ENCODE measurements at places on chromosomes 7 and 10. TPM values are rescaled to one million over a fixed set of nuclear protein-coding genes. Genes with fewer than 3 reads are reported as not detected.

DNA sequence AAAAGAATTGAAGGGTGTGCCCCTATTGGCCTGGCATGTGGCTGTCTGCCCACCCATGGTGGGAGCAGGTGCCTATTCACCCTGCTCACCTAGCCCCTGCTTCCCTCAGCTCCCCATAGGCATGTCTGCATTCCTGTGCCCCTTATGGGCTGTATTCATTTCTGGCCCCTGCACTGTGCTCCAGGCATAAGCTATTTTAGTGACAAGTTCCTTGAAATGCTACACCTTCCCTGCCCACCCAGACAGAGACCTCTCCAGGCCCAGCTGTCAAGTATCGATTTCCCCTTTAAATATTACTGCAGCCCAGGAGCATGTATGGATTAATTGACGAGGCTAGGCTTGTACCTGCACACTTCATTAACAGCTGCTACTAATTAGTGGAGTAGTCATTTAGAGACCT lies 235.4 kb downstream of the RPS24 start:
- DNase-seq = no peak

GRCh38 chr10:96390460-96390864 lies 31.7 kb upstream of the OPALIN start:
- no peak for DNase-seq

- no peak for DNase-seq
Measured at GRCh38 chr10:117996709-117997108, 50.0 kb downstream of the RAB11FIP2 start.

DNA sequence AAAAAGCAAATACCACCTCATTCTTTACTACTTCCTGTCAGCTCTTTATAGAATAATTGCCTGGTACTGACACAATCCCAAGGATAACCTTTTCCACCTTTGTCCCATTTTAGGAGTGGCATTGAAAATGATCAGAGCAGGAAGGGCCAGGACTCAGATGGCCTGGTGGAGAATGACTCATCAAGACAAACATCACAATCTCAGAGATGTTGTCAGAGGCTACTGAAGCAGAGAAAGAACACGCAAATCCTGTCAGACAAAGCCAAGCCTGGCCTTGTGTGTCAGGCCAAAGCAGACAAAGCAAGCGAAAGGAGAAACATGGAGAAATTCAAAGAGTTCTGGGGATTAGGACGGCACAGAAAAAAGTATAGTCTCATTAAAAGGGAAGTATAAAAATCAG lies 40.9 kb downstream of the NSUN6 start:
- peak; percentile 89 for DNase-seq

DNA sequence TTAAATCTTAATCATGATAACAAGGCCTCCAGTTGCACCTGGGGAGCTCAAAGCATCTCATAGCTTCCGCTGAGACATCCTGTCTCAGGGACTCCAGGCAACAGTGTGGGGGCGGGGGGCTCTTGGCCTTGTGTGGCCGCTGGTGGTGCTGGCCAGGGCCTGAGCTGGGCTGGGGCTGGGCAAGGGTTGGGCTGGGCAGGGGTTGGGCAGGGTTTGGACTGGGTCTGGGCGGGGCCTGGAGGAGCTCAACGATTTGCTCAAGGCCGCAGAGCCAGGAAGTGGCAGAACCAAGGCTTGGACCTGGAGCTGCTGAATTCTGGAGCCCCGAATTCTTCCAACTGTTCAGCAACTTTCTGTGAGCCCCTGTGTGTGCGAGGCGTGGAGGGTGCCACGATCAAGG lies 37.9 kb upstream of the PSMG3 start:
- no peak for DNase-seq

DNA sequence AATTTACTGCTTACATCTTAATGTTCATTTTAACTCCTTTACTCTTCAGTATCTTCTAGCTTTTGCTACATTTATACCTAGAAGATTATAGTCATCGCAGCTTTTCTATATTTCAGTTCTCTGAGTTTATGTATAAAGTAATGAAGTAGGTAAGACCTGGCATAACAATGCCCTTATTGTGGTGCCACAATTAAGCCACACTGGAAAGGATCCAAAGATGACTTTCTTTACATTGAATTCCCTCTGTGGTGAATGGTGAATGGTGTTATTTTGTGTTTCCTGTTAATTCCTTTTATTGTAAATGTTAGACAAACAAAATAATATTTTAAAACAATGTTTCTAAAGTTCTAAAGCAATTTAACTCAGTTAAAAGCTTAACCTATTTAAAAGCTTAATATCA lies 36.2 kb downstream of the SEMA3D start:
- DNase-seq = no peak

DNA sequence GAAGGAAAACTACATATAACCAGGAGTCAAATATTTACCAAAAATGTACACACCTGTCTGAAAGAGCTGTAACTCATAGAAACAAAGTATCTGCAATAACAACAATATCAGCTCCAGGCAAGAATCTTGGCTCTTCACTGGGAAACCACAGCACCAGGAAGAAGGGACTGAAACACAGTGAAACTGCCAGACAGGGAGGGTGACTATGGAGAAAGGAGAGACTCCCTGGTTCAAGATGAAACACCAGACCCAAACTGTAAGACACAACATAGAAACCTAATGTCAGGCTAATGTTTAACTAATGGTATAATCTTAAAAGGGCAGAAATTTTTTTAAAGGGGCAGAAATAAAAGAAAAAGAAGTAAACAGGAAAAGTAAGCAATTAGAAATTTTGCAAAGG lies 11.5 kb upstream of the TAS2R39 start:
- DNase-seq = no peak

- no peak for DNase-seq
Measured at GRCh38 chr7:156022483-156023459, 210.5 kb upstream of the SHH start.

DNA sequence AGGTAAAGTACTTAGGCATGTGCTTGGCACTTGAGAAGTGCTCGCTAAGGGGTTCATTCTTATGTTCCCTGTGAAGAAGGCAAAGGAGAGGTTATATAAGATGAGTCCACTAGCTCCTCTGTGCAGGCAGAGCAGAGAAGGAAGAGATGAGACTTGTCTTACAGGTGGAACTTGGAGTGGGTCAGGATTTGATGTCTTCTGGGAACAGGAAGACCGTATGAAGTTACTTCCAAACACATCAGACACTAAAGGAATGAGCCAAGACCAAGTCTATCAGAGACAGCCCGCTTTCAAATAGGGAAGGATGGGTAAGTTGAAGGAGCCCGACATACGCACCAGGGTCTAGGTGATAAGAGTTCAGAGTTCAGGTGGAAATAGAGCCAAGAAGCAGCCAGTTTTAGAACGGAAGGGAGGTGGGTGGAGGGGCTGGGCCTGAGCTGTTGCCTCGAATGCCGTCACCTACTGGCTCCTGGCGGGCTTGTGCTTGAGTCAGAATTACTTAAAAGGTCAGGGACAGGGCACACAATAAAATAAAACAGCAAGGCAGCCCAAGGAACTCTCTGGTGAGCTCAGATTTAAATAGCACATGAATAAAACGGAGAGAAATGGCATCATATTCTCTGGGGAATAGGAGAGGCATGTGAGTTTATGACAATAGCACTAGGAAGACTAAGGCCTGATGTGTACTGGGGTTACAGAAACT lies 56.1 kb upstream of the GRB10 start:
- peak; percentile 55 for DNase-seq

- no peak for DNase-seq
Measured at GRCh38 chr10:35304649-35305048, 31.7 kb upstream of the CCNY start.

DNA sequence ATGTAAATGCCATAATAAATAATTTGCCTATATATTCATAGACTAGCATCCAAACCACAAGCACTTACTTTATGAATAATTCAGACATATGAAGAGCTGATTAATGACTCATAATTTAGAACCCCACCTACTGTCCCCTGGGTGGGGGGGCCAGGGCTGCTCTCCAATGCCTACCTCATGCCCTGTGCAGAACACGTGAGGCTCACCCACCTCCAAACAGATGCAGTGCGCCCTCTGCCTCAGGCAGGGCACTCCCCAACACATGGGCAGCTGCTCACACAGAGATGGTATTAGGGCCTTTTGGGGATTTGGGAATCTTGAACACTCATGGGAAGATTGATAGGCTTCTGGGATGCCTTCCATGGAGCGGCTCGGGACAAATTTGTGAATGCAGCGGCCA lies 75.1 kb upstream of the INSIG1 start:
- no peak for DNase-seq

GRCh38 chr10:79380125-79380945 lies 33.1 kb downstream of the PPIF start:
- DNase-seq = no peak

ABCB1 gene
- 3.7 TPM for total RNA-seq

VPS37D gene
- 6.9 TPM for total RNA-seq

LIPF gene
- 0.18 TPM for total RNA-seq

TMEM236 gene
- 0.48 TPM for total RNA-seq

CREB5 gene
- total RNA-seq = 28.7 TPM

SERPINE1 gene
- total RNA-seq = 5,219 TPM

SPDYE6 gene
- not detected for total RNA-seq

GDF10 gene
- total RNA-seq = not detected

RGR gene
- total RNA-seq = not detected

Measured in glomerular endothelial cell (primary cell).